Stimulated activated CD4-positive, alpha-beta T cell treated with anti-CD3 and anti-CD28 coated beads, Interleukin-2, amount 100 ng/mL, for 48 hours (primary cell): ENCODE measurements at places on chromosomes 2 and 18.

- no peak for DNase-seq
Observed at GRCh38 chr18:26073758-26074157, 16.7 kb downstream of the SS18 start.

DNA sequence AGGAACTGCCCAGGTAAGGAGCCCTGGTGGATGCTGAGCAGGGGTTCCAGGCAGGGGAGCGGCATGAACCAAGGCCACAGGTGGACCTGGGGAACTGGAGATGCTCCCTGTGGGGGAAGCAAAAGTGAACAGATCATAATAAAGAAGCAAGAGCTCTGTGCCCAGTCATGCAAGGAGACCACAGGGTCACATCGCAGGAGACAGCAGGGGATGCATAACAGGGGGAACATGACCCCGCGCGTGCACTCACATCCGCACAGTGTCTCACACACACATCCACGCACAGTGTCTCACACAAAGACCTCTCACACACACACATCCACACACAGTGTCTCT lies 473.3 kb upstream of the HS6ST1 start:
- DNase-seq, result no peak

- no peak for DNase-seq
Observed at GRCh38 chr2:65834771-65835475, 402.5 kb upstream of the SPRED2 start.

- no peak for DNase-seq
Observed at GRCh38 chr2:29113891-29114321, 1.3 kb upstream of the CLIP4 start.

DNA sequence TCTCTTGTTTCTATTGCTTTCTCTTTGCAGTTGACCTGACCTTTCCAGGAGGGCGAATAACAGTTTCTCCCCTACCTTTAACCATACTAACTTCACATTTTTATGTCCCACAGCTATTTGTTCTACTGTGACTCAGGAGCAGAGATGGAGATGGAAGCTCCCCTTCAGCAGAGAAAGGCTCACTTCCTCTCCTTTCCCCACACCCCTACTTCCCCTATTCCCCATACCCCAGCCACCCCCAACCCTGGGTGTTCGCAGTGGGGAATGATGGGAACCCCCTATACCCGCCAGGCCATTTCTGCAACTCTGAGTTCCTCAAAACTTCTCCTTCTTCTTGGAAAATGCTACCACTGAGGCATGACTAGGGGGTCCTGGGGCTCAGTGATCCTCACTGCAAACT lies 285.4 kb upstream of the MGAT5 start:
- DNase-seq, result no peak

DNA sequence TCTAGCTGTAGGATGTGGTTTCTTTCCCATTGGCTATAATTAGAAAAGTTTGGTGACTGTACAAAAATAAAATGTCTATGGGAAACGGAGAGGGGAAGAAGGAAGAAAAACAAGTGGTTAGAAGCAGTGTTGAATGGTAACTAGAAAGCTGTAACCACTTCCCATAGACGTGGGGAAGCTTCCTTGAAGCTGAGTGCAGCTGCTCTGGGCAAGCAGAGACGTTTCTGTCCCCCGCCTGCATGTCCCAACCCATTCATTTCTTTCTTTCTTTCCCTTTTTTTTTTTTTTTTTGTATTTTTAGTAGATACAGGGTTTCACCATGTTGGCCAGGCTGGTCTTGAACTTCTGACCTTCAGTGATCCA lies 367.8 kb upstream of the HS6ST1 start:
- DNase-seq, result no peak

- DNase-seq, result no peak
Observed at GRCh38 chr2:157413326-157414035, 30.4 kb downstream of the CYTIP start.

DNA sequence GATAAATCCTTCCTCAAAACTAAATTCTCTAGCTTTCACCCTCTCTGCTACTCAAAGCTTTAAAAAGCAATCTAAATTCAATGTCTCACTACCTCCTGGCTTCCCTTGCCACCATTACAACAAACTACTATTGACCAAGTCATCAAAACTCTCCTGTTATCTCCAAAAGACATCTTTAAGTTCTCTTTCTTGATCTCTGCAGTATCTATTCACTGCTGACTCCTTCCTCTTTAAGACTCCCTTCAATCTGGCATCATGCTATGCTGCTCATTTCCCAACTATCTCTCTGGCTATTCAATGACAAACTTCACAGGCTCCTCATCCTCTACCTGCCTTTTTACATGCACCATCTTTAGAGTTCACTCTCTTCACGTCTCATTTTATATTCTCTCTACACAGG lies 5.9 kb downstream of the PPP3R1 start:
- DNase-seq, result no peak
